Esophagus mucosa (tissue), 1 donor: ENCODE measurements at places on chromosomes 4 and X. TPM values are rescaled to one million over a fixed set of nuclear protein-coding genes. Genes with fewer than 3 reads are reported as not detected.

DNA sequence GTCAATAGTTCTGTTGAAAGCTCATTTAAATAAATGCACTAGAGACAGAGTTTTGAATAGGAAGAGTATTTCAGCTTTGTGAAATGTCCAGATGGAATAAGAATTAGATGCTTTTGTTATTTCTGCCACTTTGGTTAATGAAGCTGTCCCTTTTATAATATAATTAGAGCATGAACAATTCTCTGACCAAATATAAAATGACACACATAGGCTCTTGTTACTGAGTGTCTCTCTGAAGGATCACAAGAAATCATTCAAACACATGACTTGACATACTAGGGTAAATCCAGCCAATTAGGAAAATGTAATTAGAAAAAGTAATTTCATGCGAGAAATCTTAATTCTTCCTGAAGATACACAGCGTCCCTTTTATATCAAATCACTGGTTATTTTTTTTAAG is 68.4 kb upstream of the DDIT4L start:
- ATAC-seq = no peak

Gene PFKFB1
- 0.36 TPM for total RNA-seq

DNA sequence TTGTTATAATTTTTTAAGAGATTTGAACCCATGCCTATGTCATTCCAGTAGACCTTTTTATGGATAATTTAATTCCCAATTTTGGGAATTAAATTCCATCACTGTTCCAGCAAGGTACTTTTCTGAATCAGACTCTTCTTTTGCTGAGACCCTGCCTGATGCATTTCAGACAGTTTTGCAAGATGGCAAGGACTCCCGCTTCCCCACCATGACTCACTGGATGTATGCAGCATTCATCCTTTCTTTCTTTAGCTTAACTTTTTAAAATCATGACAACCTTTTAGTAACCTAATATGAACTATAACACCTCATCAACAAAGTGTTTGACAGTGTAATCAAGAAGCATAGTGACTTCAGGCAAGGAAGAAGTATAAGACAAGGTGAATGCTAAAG is 178.1 kb upstream of the LEF1 start:
- no peak for ATAC-seq

DNA sequence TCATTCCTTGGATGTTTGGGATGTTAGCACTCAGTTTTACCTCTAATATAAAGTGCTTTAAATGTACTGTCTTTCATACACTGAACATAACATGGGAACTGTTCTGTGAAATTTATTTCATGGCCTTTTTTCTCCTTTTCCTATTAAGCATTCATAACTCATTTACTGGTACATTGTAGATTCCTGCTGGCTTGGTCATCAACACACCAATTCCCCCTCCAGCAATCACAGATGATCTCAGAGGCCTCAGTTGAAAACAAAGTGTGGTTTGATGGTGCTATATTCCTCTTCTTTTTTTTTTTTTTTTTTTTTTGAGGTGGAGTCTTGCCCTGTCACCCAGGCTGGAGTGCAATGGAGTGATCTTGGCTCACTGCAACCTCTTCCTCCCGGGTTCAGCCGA is 61.9 kb upstream of the FAM47B start:
- ATAC-seq = no peak

DNA sequence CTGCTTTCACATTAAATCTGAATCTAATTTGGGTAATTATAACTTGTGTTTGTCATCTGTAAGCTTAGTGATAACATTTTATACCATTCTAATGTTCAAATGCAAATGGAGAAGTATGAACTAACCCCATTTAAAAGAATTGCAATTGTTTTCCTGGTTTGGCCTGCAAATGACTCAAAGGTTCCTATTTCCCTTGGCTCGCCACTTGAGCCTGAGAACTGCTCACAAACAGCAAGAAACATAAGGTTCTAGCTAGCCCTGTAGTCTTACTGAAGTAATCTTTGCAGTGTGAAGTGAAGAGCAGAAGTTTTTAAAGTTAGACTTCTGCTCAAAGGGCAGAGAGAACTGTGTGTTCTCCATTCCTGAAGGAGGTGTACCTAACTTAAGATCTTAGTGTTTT is 27.2 kb downstream of the UPRT start:
- ATAC-seq = no peak

DNA sequence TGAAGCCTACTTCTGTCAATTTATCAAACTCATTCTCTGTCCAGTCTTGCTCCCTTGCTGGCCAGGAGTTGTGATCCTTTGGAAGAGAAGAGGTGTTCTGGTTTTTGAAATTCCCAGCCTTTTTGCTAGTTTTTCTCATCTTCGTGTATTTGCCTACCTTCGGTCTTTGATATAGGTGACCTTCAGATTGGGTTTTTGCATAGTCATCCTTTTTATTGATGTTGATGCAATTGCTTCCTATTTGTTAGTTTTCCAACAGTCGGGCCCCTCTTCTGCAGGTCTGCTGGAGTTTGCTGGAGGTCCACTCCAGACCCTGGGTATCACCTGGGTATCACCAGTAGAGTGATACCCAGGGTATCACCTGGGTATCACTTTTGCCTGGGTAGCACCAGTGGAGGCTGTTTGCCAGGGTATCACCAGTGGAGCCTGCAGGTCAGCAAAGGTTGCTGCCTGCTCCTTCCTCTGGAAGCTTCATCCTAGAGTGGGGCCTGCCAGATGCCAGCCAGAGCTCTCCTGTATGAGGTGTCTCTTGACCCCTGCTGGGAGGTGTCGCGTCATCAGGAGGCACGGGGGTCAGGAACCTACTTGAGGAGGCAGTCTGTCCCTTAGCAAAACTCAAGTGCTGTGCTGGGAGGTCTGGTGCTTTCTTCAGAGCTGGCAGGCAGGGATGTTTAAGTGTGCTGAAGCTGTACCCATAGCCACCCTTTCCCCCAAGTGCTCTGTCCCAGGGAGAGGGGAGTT is 684.2 kb downstream of the PCDH18 start:
- no peak for ATAC-seq

DNA sequence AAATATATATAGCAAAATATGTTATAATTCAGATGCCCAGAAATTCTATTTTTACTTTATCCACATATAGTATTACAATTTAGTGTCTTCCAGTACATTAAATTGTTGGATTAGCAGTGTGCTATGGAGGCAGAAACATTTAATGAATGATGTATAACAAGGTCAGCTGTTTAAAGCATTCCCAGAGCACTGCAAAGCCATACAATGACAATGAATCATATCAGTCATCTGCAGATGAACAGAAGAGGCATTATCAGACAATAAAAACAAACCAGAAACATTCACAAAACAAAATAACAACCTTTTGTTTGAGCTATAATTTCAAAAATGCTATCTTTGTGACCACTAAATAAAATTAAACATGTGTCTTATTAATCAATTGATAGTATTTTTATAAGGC is 524.2 kb downstream of the FAT4 start:
- no peak for ATAC-seq

DNA sequence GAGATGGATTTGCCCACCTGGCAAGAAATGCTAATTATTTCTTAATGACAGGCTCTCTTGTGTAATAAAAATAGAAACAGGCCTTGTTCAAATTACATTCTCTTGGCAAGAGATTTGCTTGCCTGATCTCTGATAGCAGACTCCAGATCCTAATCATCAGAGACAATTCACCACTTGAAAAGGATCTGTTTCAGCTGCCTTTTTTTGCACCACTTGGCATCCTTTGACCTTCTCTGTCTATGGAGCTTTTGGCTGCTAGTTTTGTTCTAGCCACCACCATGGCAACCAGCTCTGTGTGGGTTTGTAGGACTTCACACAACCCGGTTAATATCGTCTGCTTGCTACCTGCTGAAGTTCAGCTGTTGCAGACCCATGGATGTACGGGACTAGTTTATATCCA is 241.1 kb upstream of the TLL1 start:
- ATAC-seq = no peak

Gene BTK
- total RNA-seq = 1.0 TPM

DNA sequence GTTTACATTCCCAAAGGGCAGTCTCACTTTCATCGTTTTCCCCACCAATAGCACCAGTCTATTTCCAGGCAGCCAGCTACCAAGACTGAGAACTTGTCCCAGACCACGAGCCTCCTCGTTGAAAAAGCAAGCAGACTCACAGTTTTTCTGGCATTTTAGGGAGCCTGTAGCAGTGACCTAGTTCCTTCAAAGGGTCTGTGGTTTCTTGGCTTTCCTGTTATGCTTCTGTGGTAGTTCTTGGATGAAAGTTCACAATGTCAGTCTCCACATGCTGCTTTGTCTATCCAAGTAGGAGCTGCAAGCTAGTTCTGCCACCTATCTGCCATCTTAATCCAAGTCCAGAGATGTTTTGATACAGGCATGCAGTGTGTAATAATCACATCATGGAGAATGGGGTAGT is 151.6 kb upstream of the ZC4H2 start:
- no peak for ATAC-seq

- no peak for ATAC-seq
Observed at GRCh38 chr4:149322203-149322602, 493.4 kb downstream of the IQCM start.

- no peak for ATAC-seq
Observed at GRCh38 chrX:97931586-97931985, 1047.9 kb downstream of the RPA4 start.

Gene SAGE1
- total RNA-seq = not detected

Gene PNMA5
- not detected for total RNA-seq

Gene TXK
- 1.4 TPM for total RNA-seq

DNA sequence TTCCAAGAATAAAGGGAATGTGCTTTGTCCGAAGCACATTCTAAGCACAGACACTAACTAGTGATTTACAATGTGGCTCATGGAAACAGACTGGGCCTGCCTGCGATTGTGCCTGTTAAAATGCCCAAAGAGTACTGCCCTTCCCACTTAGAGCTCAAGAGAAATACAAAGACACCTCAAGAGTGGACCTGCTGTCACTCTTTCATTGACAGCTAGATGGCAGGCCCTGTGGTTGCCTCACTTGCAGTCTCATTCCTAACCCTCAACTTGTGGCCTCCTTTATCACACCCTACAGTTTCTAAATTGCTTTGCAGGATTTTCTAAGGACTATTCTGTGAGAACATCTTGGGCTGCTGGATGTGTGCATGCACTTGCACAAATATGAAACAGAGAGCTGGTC is 331.0 kb upstream of the EMCN start:
- ATAC-seq = peak; percentile 46

GRCh38 chrX:71668248-71668595 is 876 bp downstream of the LOC101059915 start:
- ATAC-seq = no peak

Gene CSAG2
- total RNA-seq = not detected

DNA sequence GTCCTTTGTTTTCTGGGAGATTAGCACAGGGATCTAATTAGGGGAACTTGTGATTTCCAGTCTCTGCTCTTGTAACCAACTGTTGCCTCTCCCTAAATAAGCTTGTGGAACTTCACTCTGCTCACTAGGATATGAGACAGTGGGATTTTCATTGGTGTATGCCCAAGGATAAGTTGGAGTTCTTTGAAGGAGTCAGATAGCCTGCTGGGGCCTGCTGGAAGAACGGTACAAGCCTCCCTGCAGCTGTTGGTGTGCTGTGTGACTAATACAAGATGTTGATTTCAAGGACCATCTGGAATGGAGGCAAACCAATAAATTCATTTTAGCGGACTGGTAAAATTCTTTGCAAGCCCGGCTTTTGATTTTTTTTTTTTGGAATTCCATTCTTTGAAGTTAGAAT is 167.0 kb downstream of the AASDH start:
- ATAC-seq = no peak

DNA sequence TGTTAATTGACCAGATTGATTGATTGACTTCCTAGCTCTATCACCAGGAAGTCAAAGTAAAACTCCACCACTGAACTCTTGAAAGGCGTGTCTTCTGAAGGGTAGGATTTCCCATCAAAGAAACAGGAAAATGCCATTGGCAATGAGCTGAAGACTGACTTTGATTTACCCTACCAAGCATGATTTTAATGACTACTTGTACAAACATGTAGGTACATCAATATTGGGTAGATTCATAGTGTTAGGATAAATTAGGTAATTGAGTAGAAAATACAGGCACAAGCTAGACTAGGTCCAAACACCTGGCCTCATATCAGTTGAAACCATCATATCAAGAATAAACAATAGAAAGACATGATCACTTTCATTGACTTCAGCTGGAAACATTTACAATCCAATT is 53.2 kb upstream of the ATXN3L start:
- ATAC-seq = no peak

GRCh38 chr4:95541889-95542607 is 6.7 kb downstream of the UNC5C start:
- no peak for ATAC-seq

DNA sequence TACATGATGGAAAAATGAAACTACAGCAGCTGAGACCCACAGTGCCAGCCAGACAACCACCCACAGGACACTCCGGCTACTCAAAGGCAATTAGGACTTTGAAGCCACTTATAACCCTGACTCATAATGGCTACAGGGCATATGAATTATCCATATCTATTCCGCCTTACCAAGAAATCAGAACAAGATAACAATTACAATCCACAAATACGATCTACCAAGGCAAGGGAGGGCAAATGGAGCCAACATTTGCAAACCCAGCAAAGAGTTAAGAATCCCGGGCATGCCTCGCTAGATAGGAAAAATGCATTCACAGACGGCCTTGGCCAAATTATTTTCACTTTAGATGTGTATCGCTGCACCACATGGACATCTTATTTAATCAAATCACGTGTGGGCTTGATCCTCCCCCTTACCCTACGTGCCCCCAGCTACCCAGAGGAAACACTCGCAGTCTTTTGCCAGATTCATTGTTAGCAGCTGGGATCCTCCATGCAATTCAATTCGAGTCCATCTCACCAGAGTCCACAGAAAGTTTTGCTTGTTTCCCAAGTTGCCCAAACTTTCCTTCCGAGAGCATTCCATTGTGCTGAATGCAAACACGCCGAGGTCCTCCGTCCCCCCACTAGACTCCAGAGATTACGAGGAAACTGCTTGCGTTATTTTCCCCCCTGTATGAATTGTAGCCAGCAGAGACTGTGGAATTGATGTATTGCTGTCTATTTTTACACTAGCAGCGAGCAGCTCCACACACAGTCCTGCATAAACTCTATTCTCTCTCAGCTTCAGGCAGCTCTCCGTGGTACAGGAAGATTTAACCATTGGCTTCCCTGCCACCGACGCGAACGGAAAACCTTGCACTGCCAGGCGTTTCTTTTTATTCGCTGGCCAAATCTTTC is 1.2 kb downstream of the PPARGC1A start:
- peak; percentile 23 for ATAC-seq

GRCh38 chr4:104967034-104967401 is 179.7 kb upstream of the TET2 start:
- peak; percentile 90 for ATAC-seq
